ENCODE measurements at places on chromosomes 11 and 22.

DNA sequence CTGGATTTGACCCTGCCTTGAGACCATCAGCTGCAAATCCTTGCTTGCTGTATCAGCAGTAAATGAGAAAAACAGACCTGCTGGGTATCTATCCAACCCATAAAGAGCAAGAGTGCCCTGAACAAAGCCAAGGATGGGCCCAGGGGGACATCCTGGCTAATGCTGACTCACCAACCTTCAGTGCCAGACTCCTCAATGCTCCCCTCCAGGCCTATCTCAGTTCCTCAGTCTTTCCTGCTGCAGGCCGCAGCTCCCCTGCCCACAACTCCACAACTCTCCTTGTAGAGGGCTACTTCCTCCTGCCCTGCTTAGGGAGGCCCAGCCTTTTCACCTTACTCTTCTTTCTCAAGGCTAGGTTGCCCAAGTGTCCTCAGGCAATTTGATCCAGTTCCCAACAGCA, 2.6 kb downstream of the LAMTOR1 start:
- H3K4me1 ChIP-seq: peaks cover 18% of the 10 kb centered on the region
- no peaks in the 10 kb centered on the region for H3K27me3 ChIP-seq
- no peak overlapping the region for H3K4me3 ChIP-seq

DNA sequence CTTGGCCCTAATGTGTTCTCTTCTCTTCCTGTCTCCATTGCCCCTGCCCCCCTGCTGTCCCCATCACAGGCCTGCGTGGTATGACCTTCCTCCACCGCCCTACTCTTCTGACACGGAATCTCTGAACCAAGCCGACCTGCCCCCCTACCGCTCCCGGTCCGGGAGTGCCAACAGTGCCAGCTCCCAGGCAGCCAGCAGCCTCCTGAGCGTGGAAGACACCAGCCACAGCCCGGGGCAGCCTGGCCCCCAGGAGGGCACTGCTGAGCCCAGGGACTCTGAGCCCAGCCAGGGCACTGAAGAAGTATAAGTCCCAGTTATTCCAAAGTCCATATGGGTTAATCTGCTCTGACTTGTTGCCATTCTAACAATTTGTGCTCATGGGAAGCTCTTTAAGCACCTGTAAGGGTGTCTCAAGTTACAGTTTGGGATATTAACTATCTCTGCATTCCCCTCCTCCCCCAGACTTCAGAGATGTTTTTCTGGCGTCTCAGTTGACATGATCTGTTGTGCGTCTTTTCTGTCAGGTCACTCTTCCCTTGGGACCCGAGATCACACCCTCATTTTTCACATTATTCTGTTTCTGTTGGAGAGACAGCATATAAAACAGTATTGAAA, 60.0 kb downstream of the COMMD9 start:
- H3K27me3 ChIP-seq: no peaks in the 10 kb centered on the region
- H3K4me1 ChIP-seq: no peaks in the 10 kb centered on the region
- no peak overlapping the region for H3K27ac ChIP-seq
- H3K4me3 ChIP-seq: no peak overlapping the region
- no peaks in the 10 kb centered on the region for H3K36me3 ChIP-seq

DNA sequence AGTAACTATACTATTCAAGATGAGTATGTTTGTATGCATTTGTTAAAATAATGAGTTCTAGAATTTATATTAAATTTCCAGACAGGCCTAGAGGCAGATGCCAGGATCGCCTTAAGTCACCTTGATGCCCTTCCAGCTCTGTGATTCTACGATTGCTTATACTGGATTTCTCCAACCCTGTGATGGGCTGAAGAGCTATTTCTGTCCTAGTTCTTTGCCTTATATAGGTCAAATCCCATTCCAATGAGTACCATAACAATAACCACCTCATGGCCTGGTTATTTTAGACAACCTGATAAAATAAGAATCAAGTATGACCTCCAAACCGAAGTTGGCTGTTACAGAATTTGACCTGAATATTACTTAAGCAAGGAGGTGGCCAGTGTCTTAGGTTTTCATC, 79.8 kb upstream of the BLID start:
- H3K4me3 ChIP-seq: no peak overlapping the region
- H3K27ac ChIP-seq: no peak overlapping the region
- no peaks in the 10 kb centered on the region for H3K4me1 ChIP-seq
- H3K27me3 ChIP-seq: no peaks in the 10 kb centered on the region
- no peak for DNase-seq
- no peaks in the 10 kb centered on the region for H3K36me3 ChIP-seq

DNA sequence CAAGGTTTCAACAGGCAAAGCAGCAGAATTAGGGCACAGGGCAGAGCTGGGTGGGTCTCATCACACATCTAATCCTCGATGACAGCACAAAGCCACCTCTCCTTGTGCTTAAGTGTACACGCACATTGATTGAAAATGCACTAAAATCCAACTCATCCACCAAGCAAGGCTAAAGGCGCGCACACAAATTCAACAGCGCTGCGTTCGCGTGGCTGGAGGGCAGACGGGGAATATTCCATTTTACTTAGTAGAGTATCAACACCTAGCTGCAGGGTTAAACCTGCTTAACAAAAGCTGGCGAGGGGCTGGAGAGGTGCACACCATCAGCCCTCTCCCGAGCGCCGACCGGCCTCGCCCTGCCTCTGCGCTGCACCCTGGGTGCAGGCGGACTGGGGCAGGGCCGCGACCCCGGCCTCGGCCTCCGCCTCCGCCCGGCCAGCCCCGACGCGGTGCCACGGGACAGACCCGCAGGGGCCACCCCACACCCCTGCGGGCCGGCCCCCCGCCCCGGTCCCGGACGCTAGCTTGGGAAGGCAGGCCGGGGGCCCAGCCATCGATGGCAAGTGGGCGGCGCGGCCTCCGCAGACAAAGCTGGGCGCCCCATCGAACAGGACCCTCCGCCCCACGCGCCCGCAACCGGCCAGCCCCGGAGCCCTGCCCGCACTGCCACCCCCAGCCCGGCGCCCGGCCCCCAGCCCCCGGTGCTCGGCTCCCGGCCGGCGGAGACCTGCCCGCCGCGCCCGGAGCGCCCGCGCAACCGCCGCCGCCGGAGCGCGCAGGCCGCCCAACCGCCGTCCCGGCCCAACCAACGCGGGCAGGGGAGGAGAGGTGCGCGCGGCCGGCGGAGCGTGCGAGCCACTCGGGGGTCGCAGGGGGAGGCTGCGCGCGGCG, 929 bp downstream of the PRDM10 start:
- H3K36me3 ChIP-seq: 0 out of 2 replicates have a peak, but pooled peaks cover 1% of the 10 kb centered on the region
- peaks cover 43% of the 10 kb centered on the region for H3K4me1 ChIP-seq
- DNase-seq: peak; percentile 67
- H3K4me3 ChIP-seq: peak overlapping the region; percentile 60
- peak overlapping the region; percentile 100 for H3K27ac ChIP-seq

- DNase-seq: peak; percentile 22
- H3K4me3 ChIP-seq: no peak overlapping the region
- H3K27me3 ChIP-seq: no peaks in the 10 kb centered on the region
- 0 out of 2 replicates have a peak, but pooled peaks cover 4% of the 10 kb centered on the region for H3K4me1 ChIP-seq
- no peak overlapping the region for H3K27ac ChIP-seq
These were observed 81.8 kb upstream of the SHANK2 start for GRCh38 chr11:71334191-71334590.

All from Caco-2 (cell line).